ENCODE measurements at places on chromosomes 2 and 18.

DNA sequence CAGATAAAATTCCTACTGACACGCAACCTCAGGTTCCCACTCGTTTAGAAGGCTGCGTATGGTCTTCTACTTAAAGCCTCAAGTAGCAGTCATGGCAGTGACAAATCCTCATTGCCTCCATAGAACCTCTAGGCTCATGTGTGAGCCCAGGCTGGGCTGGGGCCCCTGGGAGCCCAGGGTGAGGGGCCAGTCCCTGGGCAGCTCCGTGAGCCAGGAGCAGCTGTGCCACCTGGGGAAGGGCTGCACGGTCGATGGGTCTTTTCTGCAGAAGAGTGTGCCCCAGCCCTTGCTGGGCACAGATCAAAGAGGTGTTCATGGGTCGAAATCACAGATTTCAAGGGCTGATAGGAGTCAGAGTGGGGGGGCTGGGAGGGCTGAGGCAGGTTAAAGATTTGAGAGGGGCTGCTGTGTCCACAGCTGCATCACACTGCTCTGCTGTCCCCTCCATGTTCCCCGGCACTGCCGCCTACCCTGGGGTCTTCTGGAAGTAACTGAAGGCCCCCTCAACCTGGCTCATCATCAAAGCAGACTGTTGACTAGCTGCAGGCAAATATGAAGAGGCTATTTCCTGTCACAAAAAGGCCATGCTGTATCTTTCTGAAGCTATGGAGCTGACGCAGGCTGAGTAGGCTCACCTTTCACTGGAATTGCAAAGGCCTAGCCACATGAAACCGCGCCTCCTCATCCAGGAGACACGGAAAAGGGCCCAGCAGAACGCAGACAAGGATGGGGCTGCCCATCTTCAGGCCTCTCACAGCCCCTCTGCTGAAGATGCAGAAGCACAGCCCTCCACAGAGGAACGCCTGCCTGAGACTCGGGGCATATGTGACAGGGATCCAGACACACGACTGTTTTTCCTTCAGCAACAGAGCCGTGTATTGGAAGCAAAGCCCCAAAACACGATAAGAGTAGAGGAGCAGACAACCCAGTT lies 35.7 kb upstream of the ALPP start:
- no peak for DNase-seq

- no peak for DNase-seq
Observed at GRCh38 chr2:172462849-172463381, 35.5 kb downstream of the ITGA6 start.

GRCh38 chr18:49617865-49618264 lies 56.0 kb downstream of the LIPG start:
- no peak for DNase-seq

DNA sequence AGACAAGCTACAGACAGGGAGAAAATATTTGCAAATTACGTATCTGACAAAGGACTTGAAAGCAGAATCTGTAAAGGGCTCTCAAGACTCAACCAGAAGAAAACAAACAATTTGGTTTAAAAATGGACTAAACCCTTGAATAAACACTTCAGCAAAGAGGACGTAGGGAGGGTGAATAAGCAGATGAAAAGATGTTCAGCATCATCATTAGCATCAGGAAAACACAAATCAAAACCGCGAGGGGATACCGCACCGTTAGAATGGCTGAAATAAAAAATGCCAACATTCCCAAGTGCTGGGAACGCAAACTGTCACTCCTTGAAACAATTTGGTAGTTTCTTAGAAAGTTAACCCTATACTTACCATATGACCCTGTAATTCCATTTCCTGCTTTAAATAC lies 136.7 kb downstream of the MBP start:
- DNase-seq: no peak

DNA sequence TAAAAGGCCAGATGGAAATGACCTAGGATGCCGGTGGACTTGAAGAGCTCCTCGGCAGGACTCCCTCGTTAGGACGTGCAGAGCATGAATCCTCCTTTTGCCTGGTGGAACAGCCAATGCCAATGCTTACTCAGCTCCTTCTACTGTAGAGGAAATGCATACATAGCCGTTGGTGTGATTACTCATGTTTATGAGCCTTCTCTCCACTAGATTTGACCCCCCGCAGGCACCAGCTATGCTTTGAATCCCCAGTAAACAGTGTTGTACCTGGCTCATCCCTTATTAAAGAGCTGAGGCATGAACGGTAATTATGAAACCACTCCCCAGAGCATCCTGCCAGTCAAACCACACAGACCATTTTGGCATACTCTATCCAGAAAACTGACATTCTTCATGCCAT lies 172.8 kb downstream of the ANTXR1 start:
- DNase-seq: no peak

GRCh38 chr2:40579247-40579646 lies 127.4 kb upstream of the SLC8A1 start:
- no peak for DNase-seq
